ENCODE measurements at places on chromosomes 4 and X.

GRCh38 chr4:187286525-187286924 is 562.9 kb upstream of the FAT1 start:
- no peak for DNase-seq

- DNase-seq = no peak
These were observed 494 bp downstream of the SPOCK3 start for GRCh38 chr4:167233685-167234315.

DNA sequence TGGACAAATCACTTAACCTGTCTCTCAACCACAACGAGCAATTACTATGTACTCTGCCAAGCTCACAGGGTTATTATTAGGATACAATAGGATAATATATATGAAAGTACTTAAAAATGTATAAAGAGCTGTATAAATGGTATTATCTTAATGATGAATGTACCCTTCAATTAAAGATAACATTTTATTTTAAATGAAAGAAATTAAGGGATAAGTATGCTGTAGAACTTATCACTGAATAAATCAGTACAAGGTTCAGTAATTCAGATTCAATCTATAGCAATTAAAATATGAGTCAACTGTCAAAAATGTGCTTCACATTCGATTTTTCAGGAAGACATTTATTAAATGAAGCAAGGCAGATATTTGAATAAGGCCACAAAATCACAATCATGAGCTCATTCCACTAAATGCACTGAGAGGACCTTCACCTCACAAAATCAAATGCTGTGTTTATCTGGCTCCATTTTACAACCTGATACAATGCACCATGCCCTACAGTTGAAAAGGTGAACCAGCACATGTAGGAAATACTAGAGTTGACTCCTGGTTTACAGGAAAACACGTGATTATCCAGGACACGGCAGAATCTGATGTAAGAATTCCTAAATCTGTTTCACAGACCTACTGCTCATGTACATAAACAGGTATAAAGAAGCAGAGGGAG is 4.4 kb downstream of the LRCH2 start:
- DNase-seq = no peak

DNA sequence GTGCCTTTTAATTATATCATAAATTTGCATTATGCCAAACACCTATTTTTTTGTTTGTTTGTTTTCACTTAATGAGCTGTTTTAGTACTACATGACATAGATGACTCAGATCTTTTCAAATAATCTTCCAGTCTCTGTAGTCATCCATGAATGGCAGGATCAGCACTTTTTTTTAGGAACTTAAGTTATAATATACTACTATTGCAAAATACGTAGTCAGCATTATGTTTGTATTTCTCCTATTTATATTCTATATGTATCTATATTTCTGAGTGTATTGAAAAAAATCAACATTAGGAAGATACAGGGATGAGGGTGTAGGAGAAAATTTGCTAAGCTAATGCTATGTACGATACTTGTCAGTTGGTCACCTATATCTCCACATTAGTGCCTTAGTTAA is 773.1 kb upstream of the AGA start:
- DNase-seq = no peak

DNA sequence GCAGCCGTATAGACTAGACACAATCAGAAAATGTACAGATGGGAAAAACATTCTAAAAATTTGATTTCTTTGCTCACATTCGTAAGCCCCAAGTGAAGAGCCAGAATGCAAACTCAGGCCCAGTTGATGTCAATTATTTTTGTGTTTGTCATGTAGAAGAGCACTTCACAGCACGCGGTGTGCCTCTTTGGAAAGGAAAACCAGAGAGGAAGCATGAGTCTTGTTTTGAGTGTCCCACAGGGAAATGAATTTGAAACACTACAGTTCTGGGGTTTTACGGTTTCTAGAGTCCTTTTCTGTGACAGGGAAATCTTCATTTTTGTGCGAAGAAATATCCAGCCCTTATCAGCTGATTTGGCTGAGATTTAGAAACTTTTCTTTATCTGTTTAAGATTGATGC is 554.6 kb upstream of the BOD1L1 start:
- no peak for DNase-seq

GRCh38 chr4:32290102-32290501 is 1569.9 kb downstream of the PCDH7 start:
- DNase-seq = no peak
